ENCODE measurements at places on chromosomes 1 and 21.

DNA sequence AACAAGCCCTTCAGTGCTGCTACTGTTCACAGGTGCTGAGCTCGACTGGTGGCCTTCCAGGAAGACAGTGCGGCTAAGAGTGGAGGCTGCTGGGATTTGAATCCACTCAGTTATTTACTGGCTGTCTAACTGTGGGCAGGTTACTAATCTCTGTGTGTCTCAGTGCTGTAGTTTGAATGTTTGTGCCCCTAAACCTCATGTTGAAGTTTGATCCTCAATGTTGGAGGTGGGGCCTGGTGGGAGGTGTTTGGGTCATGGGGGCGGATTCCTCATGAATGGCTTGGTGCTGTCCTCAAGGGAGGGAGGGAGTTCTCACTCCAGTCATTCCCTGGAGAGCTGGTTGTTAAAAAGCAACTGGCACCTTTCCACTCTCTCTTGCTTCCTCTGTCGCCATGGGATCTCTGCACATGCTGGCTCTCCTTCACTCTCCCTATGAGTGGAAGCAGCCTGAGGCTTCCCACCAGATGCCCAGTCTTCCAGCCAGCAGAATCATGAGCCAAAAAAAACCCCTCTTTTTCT, 334.8 kb downstream of the RPS6KC1 start:
- no peak for DNase-seq

- no peak for DNase-seq
Measured at GRCh38 chr1:207261971-207262370, 59.5 kb upstream of the CD55 start.

DNA sequence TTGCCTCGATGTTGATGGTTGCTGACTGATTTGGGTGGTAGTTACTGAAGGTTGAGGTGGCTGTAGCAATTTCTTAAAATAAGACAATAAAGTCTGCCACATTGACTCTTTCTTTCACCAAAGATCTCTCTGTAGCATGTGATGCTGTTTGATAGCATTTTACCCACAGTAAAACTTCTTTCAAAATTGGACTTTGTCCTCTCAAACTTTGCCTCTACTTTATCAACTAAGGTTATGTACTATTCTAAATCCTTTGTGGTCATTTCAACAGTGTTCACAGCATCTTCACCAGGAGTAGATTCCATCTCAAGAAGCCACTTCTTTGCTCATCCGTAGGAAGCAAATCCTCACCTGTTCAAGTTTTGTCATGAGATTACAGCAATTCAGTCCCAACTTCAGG, 93.2 kb downstream of the PHTF1 start:
- no peak for DNase-seq

GRCh38 chr1:46062651-46063319, 69.6 kb downstream of the PIK3R3 start:
- DNase-seq, result no peak

DNA sequence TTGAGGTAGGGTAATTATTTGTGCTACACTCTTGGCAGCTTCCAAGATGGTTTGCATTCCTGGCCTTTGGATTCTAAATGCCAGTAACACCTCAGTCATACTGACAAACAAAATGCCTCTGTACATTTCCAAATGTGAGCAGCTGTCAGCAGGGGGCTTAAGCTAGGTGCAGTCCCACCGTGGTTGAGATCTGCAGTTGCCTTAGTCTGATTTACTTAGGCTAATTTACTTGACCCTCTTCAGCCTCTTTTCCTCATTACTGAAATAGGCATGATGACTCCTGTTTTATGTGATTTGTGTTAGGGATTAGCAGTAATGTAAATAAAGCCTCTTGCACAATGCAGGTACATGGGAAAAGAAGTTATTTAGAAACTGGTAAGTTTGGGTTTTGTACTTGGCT, 13.5 kb upstream of the SPATA1 start:
- DNase-seq, result no peak

DNA sequence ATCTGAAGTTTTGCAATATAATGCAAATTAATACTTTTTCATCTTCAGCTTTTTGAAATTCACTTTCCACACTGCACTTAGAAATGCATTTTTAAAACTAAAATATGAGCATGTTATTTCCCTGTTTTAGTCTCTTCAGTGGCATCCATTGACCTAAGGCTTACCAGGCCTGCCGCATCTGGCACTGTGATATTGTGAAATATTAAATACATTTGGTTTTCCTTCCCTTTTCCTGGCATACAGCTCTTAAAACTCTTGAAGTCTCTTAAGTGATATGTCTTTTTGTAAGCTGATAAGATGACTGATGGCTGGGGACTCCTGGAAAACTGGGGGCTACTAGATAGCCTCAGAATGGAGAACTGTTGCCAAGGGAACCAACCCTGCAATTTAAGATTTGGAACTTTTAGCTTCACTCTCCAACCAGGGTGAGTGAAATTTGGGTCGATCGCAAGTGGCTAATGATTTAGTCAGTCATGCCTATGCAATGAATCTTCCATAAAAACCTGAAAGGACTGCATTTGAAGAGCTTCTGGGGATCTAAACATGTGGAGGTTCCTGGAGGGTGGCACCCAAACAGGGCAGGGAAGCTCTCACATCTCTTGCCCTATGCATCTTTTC, 75.5 kb upstream of the PDC start:
- no peak for DNase-seq

DNA sequence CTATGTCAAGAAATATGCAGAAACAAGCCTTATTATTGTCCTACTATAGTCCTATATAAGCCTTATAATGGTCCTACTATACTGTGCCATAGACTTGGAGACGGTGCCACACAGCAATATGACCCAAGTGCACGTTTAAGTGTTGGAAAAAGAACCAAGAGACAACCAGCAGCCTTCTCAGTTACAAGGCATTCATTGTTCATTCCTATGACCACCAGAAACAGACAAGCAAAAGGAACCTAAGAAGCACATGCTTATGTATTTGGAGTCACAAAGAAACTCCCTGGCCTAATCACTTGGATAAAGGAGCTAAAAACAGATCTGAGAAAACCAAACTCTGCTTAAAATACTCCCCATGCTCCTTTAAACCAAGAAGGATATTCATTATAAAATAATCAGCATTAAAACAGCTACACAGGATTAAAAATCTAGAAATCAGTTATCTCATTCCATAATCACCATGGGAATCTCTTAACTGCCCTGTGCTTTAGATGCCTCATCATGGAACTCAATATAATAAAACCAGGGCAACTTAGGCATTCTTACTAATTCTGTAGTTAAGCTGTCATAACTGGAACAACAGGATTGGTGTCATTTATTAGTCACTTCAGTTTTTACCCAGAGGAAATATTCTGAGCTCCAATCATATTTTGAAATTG, 7.0 kb downstream of the COLGALT2 start:
- DNase-seq, result no peak

DNA sequence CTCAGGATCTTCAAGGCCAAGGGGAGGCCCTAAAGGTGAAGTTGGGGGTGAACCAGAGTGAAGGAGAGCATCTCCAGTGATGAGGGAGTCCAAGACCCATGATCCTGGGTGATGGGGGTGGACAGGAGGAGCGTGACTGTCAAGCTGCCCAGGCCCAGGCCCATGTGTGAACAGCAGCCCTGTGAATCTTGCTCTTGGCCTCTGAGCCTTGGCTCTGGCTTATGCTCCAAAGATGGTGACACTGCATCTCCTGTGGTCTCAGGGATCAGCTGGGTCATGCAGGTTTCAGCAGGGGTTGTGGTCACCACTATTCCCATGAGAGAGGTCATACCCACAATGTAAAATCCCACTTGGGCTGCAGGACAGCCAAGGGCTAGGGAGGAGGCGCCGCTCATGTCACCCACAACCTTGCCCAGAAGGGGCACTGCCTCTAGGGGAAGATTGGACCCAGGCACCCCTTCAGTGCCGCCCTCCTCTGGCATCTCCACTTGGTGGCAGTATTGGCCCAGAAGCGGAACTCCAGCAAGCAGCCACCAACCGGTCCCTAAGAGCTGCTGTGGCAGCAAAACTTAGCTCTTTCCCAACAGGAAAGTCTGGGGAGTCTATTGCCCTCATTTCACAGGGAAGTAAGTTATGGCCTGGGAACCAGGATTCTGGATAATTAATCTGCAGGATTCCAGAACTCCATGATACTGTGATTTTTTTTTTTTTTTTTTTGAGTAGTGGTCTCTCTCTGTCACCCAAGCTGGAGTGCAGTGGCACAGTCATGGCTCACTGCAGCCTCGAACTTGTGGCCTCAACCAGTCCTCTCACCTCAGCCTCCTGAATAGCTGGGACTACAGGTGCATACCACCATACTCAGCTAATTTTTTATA, 7.5 kb upstream of the WNT3A start:
- DNase-seq, result peak; percentile 38

- DNase-seq, result no peak
Measured at GRCh38 chr1:19864570-19865160, 17.5 kb upstream of the OTUD3 start.

GRCh38 chr1:15008783-15009729, 144.5 kb upstream of the TMEM51 start:
- no peak for DNase-seq

GRCh38 chr1:57327946-57328345, 95.9 kb downstream of the DAB1 start:
- DNase-seq, result no peak

GRCh38 chr1:46219551-46220520, 16.7 kb downstream of the LURAP1 start:
- no peak for DNase-seq

DNA sequence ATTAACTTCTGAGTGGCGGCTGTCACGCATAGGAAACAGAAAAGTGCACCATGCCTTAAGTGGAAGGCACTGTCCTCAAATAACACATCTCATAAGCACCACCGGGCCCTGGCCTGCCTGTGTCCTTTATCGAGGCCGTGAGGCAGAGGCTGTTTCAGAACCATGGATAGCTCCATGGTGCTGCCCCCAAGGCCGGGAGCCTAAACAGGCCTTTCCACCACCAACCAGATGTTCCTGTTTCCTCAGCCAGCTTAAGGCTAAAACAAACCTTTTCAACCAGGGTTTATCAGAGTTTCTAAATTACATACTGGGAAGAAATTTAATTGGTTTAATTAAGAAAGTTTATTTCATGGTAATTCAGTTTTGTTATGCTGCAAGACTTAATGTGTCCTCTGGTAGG, 114.4 kb downstream of the DMRTA2 start:
- DNase-seq, result no peak

DNA sequence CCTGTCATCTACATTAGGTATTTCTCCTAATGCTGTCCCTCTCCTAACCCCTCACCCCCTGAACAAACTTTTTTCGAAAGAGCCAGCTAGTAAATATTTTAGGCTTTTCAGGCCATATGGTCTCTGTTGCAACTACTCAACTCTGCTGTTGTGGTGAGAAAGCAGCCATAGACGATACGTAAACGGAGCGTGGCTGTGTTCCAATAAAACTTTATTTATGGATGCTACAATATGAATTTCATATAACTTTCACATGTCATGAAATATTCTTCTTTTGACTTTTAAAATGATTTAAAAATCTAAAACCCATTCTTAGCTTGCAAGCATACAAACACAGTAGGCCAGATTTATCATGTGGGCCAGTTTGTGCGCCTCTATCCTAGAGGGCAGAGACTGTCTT, 11.2 kb upstream of the RPS6KA1 start:
- DNase-seq, result no peak

- DNase-seq, result no peak
Measured at GRCh38 chr1:29297450-29297849, 61.1 kb downstream of the PTPRU start.

DNA sequence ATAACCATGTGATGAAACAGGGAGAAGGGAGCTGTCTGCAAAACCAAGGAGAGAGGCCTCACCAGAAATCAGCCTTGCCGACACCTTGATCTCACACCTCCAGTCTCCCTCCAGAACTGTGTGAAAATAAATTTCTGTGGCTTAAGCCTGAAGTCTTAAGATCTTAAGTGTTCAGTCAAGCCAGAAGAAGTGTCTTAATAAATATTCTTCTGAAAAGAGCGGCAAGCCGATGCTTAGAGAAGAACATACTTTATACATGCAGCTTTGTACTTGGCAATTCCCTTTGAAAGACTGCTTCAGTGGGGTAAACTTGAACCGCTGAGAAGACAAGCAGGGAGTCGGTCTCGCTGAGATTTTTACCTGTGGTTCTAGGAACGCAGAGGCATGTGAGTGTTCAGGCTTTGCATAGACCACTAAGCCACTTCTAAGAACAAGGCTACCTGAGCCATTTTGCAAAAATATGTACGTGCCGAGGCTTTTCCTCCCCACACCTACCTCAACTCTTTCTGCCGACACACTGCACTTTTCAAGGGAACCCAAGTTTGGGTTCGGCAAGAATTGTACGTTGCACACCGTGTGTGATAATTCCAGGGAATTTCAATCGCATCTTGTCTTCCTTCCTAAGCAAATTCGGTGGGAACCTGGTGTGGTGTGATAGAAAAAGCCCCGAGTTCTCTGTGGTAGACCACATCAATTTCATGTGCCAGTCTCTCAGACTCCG, 3.4 kb downstream of the RUNX1 start:
- no peak for DNase-seq

DNA sequence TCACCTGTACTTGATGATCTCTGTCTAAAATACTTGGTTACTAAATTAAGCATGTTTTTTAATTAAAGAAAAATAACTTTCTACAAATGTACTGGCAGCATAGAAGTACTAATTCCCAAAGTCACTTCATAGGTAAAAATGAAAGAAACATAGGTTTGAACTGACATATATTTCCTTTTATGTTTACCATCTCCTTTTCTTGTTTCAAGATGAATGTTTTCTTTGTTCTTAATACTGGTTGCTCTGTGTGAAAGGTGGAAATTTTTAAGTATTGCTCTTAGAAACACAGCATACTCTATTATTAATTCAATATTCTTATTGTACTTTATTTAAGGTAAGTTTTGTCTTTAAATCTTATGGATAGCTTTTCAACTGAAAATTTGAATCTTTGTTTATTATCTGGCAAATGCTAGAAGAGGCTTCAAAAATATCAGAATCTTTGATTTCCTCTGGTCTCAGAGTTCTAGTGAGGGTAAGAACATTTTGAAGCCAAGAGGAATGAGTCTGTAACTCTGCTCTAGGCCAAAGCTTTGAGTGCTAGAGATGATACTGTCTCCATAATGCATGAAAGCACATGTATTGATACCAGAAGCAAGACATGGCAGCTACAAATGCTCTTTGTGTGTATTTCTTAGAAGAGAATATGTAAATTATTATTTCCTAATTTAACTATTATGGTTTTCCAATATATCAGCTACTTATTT, 18.2 kb downstream of the RRP15 start:
- no peak for DNase-seq

DNA sequence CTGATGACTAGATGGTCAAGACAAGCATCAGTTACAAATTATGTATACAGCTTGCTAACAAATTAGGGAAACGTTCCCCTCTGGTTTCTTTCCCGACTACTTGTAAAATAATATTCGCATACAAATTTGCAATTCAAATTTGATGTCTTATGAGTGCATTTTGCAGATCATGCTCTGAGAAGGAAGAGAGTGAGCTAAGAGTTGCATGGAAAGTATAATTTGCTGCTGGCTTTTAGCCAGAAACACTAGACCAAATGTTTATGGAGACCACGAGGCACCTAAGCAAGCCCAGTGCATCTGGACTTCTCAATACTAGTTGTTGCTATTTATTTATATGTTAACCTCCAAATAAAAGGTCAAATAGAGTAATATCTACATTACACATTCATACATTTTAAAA, 216.0 kb downstream of the SMYD3 start:
- DNase-seq, result no peak

GRCh38 chr1:17356387-17357026, 15.5 kb upstream of the PADI6 start:
- no peak for DNase-seq
